ENCODE measurements at places on chromosomes 4 and X. TPM values are rescaled to one million over a fixed set of nuclear protein-coding genes. Genes with fewer than 3 reads are reported as not detected.

- H3K4me1 ChIP-seq: no peaks in the 10 kb centered on the region
- no peaks in the 10 kb centered on the region for H3K27me3 ChIP-seq
- H3K36me3 ChIP-seq: no peaks in the 10 kb centered on the region
- no peak overlapping the region for H3K4me3 ChIP-seq
These were observed 39.6 kb downstream of the RPGR start for GRCh38 chrX:38287674-38288073.

Gene CENPVL2
- total RNA-seq: not detected

Gene GLRA3
- total RNA-seq: not detected

DNA sequence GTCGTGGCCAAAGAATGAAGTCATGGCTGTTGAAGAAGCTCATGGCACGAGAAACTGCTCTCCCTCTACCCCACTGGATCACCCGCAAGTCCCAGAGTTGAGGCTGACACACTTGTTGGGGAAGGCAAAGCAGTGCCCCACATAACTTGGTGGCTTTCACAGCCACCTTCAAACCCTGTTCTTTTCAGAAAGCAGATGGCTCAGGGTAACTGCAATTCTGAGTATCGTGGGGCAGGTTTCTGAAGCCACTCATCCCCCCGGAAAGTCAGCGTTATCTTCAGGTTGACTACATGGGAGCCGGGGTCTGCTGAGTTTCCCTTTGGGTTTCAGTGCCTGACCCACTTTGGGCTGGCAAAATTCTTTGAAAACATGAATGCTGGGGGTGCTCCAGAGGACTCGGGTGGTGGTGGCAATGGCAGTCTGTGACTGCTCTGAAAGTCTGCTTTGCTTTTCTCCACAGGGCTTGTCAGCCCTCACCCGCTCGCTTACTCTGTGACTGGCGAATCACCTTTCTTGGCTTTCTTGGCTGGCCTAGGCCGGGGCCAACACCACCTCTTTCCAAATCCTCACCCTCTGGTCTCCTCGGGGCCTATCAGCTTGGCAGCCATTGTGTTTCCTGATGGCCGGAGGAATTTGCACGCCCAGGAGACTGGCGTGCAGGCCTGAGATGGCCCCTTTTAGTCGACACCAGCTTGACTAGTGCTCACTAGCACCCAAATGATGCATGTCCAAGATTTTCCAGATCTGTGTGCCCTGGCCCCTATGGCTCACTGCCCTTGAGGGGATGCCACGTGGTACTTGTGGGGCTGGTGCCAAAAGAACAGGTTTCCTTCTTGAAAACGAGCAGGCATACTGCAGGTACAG is 7.3 kb downstream of the PPP1R3F start:
- H3K27me3 ChIP-seq: no peaks in the 10 kb centered on the region
- H3K4me3 ChIP-seq: no peak overlapping the region
- no peak overlapping the region for H3K27ac ChIP-seq
- no peaks in the 10 kb centered on the region for H3K36me3 ChIP-seq
- DNase-seq: no peak
- H3K4me1 ChIP-seq: peaks cover 10% of the 10 kb centered on the region

DNA sequence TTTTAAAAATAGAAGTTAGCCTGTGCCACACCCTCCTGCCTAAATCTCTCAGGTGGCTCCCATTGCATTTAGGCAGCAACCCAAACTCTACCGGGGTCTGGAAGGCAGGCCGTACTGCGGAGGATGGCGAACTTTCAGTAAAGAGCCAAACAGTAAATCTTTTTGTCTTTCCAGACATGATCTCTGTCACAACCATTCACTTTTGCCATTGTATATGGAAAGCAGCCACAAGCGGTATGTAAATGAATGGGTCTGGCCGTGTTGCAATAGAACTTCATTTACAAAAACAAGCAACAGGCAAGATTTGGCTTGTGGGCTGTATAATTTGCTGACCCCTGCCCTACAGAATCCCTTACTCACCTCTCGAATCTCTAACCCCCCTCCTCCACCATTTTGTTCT is 3.3 kb downstream of the RADX start:
- H3K36me3 ChIP-seq: no peaks in the 10 kb centered on the region
- H3K27me3 ChIP-seq: peaks cover 9% of the 10 kb centered on the region

DNA sequence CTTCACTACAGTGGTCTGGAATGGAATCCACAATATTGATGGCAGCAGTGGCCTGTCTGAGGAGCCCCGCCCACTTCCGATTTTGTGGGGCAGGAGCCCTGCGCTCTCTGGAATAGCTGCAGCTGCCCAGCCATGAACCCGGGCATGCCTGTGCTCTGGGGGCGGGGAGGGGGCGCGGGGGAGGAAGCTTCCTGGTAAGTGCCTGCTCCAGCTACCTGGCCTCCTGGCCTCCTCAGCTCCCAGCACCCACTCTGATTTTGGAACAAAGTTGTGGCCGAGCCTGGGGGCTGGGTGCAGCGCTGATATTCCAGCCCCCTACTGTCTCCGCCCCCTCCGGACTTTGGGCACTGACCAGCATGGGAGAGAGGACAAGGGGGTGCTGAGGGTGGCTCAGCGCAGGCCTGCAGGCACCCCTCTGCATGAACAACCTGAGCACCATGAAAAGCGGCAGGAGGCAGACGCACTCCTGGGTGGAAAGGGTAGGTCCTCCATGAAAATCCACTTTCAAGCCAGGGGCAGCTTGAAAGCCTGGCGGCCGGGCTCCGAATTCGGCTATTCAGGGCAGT is 972.7 kb upstream of the AGA start:
- no peak overlapping the region for H3K4me3 ChIP-seq
- H3K4me1 ChIP-seq: no peaks in the 10 kb centered on the region
- no peaks in the 10 kb centered on the region for H3K27me3 ChIP-seq
- no peak overlapping the region for H3K27ac ChIP-seq
- DNase-seq: no peak
- no peaks in the 10 kb centered on the region for H3K36me3 ChIP-seq

DNA sequence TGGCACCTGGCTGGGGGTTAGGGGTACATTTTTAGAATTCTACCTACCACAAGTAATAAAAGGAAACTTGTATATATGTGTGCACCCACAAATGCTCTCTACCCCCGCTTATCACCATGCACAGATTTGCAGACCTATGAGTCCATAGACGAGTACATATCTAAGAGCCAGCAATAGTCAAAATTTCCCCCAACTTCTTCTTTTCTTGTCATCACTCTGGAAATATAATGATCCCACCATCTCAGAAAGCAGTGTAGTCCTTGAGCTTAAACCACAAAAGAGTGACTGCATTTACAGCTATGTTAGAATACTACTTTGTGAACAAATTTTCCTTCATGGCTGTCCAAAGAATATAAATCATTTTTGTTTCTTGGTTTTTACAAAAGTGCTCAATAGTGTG is 66.1 kb downstream of the LHFPL1 start:
- no peak overlapping the region for H3K27ac ChIP-seq
- no peaks in the 10 kb centered on the region for H3K4me1 ChIP-seq
- H3K4me3 ChIP-seq: no peak overlapping the region
- no peaks in the 10 kb centered on the region for H3K27me3 ChIP-seq
- no peak for DNase-seq

Gene SULT1E1
- total RNA-seq: 1.4 TPM

- H3K27ac ChIP-seq: no peak overlapping the region
- DNase-seq: no peak
- no peaks in the 10 kb centered on the region for H3K27me3 ChIP-seq
- H3K36me3 ChIP-seq: no peaks in the 10 kb centered on the region
These were observed 67.7 kb upstream of the SPANXN2 start for GRCh38 chrX:143788265-143788664.

DNA sequence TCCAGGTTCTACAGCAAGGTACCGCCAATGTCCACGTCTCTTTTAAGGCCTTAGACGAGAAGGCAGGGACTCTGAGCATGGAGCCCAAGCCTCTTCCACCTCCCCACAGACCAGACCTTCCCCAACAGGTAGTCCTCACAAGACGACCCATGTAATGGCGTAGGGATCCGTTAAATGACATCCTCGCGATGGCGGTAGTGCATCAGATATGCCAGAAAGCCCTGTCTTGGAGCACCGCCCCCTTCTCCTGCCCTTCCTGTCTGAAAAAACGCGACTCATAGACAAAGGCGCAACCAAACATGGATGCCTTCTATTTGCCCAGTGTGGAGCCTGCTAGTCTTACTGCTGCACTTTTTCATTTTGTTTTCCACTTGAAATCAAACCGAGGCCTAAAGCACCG is 185.4 kb downstream of the OR13H1 start:
- H3K27ac ChIP-seq: no peak overlapping the region
- H3K4me3 ChIP-seq: peak overlapping the region; percentile 87
- no peaks in the 10 kb centered on the region for H3K27me3 ChIP-seq
- no peaks in the 10 kb centered on the region for H3K4me1 ChIP-seq
- H3K36me3 ChIP-seq: no peaks in the 10 kb centered on the region
- peak; percentile 92 for DNase-seq

DNA sequence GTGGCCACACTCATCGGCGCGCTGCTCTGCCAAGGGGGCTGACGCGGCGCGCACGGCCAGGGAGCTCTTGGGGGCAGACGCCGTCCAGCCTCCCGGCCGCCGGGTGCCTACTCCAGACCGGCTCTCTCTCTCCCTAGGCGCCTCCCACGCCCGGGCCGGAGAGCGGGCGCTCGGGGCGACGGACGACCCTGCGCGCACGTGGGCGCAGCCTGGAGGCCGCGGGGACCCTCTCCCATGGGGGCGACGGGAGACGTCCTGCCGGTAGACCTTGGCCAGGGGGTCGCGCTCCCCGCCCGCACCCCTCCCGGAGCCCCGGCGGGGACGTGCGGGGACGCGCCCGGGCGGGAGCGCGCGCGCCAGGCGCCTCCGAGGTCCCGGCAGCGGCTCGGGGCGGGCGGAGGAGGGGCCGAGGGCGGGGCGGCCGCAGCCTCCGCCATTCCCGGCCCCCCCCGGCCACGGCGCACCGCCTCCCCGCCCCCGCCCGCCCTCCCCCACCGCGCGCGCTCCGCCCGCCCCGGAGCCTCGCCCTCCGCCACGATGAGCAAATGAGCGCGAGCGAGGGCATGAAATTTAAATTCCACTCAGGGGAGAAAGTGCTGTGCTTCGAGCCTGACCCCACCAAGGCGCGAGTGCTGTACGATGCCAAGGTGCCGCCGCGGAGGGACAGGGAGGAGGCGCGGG is at the start of gene MSL3:
MSL3 (plus strand) TSS at position 519 of the 681 bp plus-strand sequence; CDS start at position 546, 27 bp downstream.
- peaks cover 2% of the 10 kb centered on the region for H3K4me1 ChIP-seq
- peak within 1 kb of the TSS; percentile 83 for H3K27ac ChIP-seq
- peaks cover 15% of the 10 kb centered on the region for H3K36me3 ChIP-seq
- peak within 1 kb of the TSS; percentile 83 for H3K4me3 ChIP-seq

DNA sequence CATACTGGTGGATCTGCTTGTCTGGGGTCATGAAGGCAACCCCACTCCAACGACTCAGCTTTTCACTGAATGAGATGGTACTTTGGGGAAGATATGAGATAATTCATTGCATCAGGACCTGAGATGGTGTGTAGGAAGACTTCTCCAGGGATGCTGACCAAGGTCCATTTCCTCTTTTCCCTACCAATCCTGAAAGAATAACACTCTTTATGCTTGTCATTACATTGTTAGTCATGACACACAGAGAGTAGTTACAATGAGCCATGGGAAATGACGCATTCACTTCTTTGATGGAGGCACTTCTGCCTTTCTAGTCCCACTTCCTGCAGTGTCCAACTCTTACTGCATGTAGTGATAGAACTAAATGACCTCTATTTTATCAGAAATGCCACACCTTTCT is 58.6 kb downstream of the AREG start:
- H3K27me3 ChIP-seq: no peaks in the 10 kb centered on the region
- no peaks in the 10 kb centered on the region for H3K36me3 ChIP-seq
- DNase-seq: no peak
- H3K27ac ChIP-seq: no peak overlapping the region

Measured in kidney (tissue), 22 donors.